Vagina (tissue), 2 donors: ENCODE measurements at places on chromosomes 4 and X.

- no peak for DNase-seq
Observed at GRCh38 chrX:43827791-43828190, 54.5 kb downstream of the MAOB start.

GRCh38 chrX:70535198-70535597, 90.6 kb downstream of the DLG3 start:
- no peak for DNase-seq

DNA sequence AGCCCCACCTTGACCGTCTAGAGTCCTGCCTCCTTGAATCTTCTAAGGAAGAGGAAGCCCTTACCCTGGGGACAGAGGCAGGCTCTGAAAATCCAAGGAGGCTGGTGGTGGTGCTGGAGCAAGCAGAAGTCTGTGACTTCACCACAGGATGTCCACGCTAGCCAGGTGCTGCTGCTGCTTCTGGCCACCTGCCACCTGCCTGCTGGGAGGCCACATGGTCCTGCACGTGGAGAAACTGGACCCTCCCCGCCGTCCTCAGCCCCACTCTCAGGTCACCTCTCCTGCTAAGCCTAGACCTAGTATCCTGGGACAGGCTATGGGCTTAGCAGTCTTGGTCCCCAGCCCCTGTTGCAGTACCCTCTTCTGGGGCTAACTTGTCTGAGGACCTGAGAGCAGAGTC, 15.8 kb downstream of the TMEM31 start:
- DNase-seq = no peak

DNA sequence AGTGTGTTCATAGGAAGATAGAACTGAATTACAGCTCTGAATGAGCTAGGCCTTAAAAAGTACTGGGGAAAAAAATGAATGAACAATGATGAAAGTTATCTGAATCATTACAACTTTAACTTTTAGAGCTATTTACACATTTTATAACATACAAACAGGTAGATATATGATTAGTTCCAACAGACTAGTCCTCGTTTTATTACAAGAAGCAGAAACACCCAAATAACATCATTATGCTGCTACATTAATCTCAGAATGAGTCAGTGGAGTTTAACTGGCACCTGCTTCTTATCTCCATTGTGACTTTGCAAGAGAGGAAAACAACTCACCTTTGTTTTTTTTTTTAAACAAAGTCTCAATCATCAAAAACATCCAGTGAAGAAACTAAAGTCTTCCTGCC, 15.2 kb downstream of the ATP8A1 start:
- DNase-seq = no peak

DNA sequence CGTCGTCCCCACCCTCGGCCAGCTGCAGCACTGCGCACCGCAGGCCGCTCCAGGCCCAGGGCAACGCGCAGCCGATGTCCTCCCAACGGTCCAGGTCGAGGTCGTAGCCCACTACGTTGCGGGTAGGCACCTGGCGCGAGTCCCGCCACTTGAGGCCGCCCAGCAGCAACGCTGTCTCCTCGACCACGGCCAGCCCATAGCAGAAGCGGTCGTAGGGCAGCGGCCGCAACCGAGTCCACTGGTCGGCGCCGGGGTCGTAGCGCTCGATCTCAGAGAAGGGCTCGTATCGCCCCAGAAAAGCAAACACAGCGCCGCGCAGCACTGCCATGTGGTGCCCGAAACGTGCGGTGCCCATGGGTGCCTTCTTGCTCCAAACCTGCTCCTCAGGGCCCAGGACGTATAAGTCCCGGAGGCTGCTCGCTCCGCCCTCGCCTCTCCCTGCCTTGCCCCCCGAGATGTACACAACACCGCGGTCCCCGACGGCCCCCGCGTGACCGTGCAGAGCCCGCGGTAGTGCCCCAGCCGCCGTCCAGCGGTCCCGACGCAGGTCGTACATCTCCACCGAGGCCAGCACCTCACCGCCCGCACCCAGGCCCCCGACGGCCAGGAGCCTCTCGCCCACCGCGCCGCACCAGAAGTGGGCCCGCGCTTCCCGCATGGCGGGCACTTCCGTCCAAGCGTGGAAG, 2.1 kb downstream of the KLHL34 start:
- DNase-seq = no peak

DNA sequence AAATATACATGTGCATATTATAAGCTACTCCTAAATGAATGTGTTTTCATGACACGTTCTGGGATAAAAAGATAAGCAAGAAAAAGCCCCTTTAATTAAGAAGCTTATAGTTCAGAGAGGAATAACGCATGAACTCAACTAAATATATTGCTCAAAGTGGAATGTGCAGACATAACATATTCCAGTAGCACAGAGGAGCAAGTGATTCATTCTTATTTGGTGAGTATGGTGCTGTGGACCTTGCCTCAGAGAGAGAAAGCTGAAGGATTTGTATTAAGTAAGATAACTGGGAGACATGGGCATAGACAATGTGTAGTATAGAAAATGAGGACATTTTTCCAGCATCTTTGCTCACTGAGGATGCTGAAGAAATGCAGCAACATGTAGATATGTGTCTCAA, 76.8 kb downstream of the CFAP299 start:
- no peak for DNase-seq

- no peak for DNase-seq
Observed at GRCh38 chr4:146123231-146123630, 52.3 kb upstream of the LSM6 start.

DNA sequence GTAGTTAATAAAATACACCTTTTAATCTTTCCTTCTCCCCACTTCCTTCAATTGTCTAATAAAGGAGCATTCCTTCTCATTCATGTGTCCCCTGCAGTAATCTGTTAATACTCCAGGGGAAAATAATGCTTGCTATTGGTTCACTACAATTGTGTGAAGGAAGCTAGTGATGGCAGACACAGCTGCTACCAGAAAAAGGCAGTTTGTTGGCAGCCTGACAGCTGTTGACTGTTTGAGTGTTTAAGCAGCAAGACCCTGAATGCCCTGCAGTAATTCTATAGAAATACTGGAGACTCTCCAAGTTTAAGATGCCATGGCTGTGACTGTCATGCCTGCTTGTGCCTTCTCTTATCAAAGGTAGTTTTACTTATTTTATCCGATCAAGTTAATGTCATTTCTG, 359.5 kb downstream of the C4orf33 start:
- no peak for DNase-seq

GRCh38 chrX:73131877-73132276, 52.6 kb upstream of the PABPC1L2A start:
- no peak for DNase-seq

DNA sequence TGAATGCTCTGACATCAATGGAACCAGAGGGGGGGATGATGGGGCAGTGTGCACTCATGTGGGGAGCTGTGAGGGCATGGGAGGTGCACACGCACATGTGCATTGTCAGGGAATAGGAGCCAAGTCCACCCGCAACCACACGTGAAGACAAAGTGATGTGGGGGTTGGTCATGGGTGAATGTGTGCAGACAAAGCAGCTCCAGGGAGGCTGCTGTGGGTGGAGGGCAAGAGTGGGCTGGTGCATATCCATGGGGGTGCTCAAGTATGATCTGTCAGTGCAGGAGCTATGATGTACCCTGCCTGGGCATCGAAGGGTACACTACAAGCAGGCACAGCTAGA, 301.9 kb downstream of the TEX13C start:
- DNase-seq = no peak

- no peak for DNase-seq
Observed at GRCh38 chr4:38177641-38178391, 217.6 kb downstream of the PTTG2 start.

GRCh38 chr4:30160140-30160539, 560.0 kb upstream of the PCDH7 start:
- DNase-seq = no peak

DNA sequence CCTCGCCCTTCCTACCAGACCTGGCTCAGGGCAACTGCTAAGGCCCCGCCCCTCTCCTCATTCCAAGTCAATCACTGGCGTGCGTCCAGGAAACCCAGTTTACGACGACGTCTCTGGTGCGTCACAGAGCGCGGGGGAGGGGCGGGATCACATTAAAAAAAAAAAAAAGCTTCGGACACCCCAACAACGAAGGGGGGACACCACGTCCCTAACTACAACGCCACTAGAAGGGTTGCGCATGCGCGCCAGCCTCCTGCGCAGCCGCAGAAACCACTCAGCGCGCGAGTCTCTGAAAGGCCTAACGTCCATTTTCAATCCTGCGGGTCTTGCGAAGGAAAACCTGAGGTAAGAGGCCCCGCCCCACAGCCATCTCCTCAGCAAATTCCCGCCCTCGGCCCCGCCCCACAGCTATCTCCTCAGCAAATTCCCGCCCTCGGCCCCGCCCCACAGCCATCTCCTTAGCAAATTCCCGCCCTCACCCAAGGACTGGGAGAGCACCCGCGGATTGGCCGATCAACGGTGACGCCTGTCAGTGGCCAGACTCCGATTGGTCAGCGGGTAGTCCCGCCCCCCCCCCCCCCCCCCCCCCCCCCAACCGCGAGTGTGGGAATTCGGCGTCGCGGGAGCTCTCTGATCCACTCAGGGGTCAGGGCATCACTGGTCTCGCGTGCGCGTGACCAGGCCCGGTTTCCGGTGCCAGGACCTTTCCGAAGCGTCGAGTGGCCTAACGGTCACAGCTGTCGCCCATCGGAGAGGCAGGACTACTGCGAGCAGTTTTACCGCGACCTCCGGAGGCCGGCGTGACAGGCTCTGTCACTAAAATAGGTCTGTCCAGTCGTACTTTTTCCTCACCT, at the start of gene SCML1:
TSS of gene SCML1 (plus strand) at position 638 of the 854 bp plus-strand sequence. CDS start 6,694 bp downstream, outside the sequence.
- no peak for DNase-seq

DNA sequence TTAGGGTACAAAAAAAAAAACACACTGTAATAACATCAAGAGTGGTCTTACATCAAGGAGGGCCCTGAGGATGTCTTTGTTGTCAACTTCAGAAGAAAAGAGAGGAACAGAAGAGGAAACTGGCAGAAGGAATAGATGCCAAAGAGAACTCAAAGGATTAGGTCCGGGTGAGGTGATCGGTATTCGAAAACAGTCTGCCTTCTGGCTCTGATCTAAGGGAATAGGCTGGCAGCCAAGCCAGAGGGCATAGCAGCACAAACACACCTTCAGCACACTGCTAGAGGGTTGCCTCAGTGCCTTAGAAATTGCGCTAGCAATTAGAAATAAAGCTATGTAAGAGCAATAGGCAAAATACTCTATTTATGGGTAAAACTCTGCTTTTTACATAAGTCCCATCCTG, 91.4 kb upstream of the TTC29 start:
- DNase-seq = no peak

DNA sequence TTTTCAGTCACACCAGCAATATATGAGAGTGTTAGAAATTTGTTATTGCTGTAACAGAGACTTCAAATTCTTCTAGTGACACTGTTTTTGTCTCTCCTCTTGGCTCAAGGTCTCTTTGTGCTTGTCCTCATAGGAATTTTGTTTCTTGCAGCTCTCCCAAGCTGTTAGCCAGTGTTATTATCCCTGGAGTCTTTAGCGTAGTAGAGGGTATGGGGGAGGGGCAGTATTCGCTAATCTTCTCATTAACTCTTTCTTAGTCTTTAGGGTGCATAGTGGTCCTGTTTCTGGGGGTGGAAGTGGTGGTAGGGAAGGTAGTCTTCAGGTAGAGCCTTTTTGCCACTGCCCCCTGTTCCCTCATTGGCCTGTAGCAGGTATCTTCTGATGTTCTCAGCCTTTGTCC, 79.4 kb downstream of the JADE3 start:
- no peak for DNase-seq

- DNase-seq = no peak
Observed at GRCh38 chr4:105399532-105400161, 74.2 kb downstream of the PPA2 start.

GRCh38 chrX:20585782-20586181, 319.1 kb upstream of the RPS6KA3 start:
- no peak for DNase-seq

GRCh38 chr4:17577665-17578481, 875 bp downstream of the LAP3 start:
- DNase-seq = no peak

GRCh38 chrX:128759745-128760144, 707.5 kb upstream of the ACTRT1 start:
- DNase-seq = no peak

GRCh38 chrX:44432641-44433040, 89.2 kb upstream of the EFHC2 start:
- no peak for DNase-seq

DNA sequence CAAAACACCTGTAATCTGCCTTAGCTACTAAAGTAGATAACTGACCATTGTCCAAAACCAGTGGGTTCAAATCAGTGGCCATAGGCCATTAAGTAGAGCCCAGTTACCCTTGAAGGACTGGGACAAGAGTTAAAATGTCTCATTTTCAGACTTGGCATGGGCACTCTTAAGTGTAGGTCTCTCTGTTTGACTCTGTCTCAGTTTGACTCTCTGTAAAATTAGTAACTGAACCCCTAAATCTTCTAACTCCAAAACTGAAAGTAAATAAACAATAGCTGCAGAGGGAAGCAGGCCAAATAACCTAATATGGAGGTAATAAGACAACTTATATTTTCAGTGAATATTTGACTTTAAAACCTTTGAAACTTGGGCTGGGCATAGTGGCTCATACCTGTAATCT, 89.1 kb downstream of the SLC16A2 start:
- no peak for DNase-seq

DNA sequence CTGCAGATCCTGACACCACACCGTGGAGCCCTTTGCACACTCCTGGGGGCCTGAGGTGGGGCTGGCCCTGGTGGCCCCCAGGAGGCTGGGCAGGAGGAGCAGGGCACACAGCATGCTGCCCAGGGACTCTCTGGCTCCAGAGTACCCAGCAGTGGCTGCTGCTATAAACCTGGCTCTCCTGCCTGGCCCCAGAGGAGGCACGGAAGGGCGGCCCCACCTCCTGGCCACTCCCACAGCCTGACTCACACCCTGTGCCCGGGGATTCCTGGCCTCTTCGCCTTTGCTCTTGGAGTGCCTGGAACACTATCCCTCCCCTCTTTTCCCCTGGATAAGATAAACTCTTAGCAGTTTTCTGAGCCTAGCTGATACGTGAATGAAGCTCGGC, at the start of gene PSAPL1:
TSS of gene PSAPL1 (minus strand) at position 165 of the 385 bp plus-strand sequence. CDS start at position 114, 51 bp downstream.
- DNase-seq = no peak

- no peak for DNase-seq
Observed at GRCh38 chr4:119841361-119841760, 212.8 kb upstream of the PDE5A start.

- DNase-seq = no peak
Observed at GRCh38 chr4:39667706-39668105, 29.0 kb upstream of the SMIM14 start.

DNA sequence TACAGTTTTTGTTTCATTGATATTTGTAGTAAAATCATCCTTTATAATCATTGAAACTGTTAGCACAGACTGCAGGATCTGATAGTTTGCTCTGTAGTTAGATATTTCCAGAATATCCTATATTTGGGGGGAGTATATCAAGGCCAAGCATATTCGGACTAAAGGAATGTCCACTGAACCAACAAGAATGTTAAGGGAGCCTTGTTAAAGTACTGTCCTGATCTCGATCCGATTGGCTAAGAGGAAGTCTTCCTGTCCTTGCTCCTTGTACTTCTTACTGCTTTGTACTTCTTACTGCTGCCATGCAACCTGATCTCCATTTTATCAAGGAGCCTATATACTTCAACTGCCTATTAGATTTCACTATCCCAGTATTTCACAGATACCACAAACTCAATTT, 449.3 kb downstream of the RPA4 start:
- no peak for DNase-seq
